ENCODE measurements at places on chromosomes 12 and 14.

DNA sequence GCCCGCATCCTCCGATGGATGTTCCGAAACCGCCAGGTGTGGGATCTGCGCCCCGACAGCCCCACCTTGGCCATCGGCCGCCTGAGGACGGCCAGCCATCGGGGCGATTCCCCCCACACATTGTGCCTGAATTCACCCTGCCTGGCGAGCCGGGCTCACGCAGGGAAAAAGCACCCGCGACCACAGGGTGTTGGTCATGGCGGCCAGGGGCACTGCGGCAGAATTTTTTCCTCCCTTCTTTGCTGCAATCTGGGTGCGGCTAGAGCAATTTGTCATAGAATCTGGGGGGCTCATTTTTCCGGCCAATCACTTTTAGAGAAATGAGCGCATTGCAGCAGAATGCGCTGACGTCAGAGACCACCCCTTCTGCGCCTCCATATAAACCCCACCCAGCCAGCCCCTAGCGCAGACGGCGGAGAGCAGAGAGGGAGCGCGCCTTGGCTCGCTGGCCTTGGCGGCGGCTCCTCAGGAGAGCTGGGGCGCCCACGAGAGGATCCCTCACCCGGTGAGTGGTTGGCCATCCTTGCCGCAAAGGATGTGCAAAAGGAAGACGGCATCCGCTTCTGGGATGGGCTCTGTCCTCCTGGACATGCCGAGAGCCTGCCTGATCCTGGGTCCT lies at the start of gene MEG3:
Gene MEG3, plus strand, starts transcription at position 406 of the 619 bp plus-strand sequence.
- DNase-seq, result no peak

DNA sequence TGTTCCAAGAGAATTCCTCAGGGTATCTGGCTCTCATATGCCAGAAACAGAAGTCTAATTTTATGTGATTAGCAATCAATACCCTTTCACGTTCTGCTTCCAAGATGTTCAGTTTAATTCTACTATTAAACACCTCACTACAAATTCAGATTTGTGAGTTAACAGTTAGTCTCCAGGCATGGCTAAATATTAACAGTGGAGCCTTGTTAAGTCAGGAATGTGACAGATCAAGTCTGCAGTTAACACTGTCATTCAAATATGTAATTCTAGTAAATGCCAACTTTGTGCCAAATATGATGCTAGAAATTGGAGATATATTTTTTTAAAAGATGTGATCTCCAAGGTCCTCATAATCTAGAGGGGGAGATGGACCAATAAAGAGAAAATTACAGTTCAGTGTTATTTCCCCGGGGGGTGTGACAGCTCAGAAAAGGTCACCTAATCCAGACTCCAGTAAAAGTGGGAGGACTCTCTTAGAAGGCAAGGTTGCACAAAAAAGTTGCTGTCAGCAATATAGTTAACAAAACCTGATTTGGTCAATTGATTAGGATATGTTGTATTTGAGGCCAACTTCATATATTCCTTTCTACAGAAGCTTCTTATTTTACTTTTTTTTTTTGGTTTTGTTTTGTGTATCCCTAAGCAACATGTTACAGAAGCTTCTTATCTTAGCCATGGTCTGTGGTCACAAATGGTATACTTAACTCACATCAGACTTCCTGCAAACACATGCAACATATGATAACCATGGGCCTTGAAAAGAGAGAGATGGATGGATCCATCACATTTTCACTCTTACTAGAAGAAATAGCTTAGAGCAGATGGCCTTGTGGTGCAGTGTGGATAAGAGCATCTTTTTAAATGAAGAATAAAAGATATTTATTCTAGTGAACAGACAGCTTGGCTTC lies 18.4 kb upstream of the RNU6-7 start:
- no peak for DNase-seq

DNA sequence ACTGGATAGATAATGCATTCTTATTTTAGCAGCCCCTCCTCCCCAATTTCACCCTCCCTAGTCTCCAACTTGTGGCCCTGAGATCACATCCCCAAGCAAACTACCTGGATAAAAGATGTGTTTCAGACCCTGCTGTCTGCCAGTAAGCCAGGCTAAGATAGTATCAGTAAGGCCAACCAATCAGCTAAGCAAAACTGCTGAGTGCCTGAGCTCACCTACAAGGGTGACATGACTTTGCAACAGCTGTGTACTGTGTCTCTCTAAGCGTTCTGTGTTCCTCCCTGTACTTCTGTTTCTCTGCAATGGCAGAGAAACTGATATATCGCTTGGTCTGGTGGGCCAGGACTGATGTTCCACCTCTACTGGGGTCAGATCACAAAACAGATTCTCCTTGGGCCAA lies 224.9 kb downstream of the BTG1 start:
- DNase-seq, result no peak

DNA sequence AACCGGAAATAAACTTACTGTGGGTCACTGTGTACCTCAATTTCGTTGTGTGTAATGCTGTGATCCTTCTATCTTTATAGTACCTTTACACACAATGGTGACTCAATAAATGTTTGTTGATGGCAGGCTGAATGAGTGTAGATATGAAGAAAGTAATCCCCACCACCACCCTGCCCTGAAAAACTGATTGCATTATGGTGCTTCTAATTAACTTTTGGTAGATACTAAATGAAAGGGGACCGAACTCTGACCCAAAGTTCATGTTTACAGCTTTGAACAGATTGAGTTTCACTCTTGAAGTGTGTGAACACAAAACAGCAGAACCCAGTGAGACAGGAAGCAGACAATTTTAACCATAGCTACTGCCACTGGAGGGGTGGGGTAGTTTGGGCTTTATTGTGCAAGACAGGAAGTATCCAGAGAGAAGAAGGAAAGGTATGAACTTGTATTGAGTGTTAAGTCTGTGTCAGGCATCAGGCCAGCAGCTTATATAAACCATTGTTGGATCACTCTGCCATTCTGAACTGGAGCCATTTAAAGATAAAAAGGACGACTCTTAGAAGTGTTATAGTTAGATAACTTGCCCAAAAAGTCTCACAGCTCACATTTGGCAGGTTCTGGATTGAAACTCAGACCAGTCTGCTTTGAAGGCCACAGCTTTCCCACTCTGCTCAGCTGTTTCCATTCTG lies 197.0 kb upstream of the AMIGO2 start:
- peak; percentile 92 for DNase-seq

GRCh38 chr14:55099756-55100155 lies 29.3 kb upstream of the LGALS3 start:
- DNase-seq, result no peak

- no peak for DNase-seq
These were observed 8.8 kb upstream of the KRT82 start for GRCh38 chr12:52414936-52415335.

- no peak for DNase-seq
These were observed 172.3 kb upstream of the PTPRQ start for GRCh38 chr12:80271780-80272179.

GRCh38 chr14:77458249-77458950 lies 507 bp downstream of the AHSA1 start:
- DNase-seq, result no peak

- no peak for DNase-seq
These were observed 40.8 kb upstream of the CSRP2 start for GRCh38 chr12:76919383-76920171.

GRCh38 chr12:96134200-96134599 lies 60.0 kb upstream of the ELK3 start:
- DNase-seq, result no peak
